Cortex of kidney (tissue), 1 donor: ENCODE measurements at places on chromosomes 2 and 18.

- no peak for DNase-seq
These were observed 34.7 kb downstream of the RALB start for GRCh38 chr2:120287183-120288015.

DNA sequence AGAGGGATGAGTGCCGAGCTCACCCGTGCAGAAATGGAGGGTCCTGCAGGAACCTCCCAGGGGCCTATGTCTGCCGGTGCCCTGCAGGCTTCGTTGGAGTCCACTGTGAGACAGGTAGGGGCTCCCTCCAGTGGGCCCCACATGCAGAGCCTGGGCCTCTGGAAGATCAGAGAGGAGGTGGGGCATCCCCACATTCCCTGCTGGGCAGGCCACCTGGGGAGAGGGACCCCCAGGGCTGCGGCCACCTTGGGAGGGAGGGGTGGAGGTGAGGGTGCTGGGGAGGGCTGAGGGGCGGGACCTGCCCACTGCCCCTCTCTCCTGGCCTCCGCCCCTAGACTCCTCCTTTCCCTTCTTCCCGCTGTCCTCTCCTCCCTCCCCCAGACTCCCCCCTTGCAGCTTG is 38.5 kb downstream of the MTERF4 start:
- DNase-seq = no peak

- DNase-seq = no peak
These were observed 8.7 kb upstream of the MTERF4 start for GRCh38 chr2:241110607-241111439.

DNA sequence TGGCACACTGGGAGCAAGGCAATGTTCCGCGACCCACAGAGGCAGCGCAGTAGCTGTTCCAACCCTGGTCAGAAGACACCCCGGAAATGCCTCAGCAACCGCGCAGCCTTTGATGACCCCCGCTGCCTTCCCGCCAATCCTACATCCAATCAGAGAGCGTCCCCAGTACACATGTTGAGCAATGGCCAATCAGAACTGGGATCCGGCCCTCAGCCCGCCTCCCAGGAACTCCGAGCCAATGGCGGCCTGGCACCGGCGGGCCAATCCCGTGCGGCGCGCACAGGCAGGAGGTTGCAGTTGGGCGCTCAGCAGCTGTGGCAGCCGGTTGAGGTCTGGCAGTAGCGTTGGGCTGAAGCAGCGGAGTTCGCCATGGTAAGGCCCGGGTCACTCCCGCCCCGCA is at the start of gene TUBA3D:
Gene TUBA3D, plus strand, starts transcription at position 289 of the 400 bp plus-strand sequence. Its CDS starts 81 bp downstream, at position 370.
- DNase-seq = no peak

DNA sequence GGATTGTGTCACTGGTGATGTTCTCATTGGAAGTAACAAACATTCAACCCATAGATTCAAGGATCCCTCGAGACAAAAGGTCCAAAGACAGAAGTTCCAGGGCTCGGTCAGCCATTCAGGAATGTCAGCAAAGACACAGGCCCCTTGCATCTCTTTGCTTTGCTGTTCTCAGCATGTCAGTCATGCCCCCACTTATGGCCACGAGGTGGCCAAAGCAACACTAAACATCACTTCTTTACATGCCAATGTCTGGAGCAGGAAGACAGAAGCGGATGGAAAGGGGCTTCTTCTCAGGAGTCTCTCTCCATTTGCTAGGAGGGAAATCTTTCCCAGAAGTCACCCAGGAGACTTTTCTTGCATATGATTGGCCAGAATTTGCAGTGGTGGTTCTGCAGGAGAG is 191.6 kb upstream of the SP5 start:
- no peak for DNase-seq

GRCh38 chr2:26532301-26533250 is 54.7 kb upstream of the OTOF start:
- no peak for DNase-seq

DNA sequence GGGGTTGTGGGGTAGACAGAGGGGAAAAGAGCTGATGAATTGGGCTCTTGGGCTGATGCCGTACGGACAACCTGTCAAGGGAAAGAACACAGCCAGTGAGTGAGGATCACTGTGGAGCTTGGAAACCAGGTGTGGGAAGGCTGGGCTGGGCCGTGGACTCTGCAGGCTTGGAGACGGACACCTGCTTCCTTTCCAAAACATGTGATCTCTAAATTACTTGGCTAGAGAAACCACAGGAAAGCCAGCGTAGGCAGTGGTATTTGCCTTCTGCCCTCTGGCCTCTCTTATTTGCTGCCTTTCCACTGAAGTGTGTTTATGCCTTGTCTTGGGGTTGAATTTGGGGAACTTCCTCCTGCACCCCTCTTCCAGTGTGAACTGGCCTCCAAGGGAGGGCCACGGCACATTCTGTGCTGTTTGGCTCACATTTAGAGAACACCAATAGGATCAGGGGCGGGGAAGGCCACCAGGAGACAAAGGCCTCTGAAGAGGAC is 267.7 kb downstream of the PRKCE start:
- DNase-seq = no peak

DNA sequence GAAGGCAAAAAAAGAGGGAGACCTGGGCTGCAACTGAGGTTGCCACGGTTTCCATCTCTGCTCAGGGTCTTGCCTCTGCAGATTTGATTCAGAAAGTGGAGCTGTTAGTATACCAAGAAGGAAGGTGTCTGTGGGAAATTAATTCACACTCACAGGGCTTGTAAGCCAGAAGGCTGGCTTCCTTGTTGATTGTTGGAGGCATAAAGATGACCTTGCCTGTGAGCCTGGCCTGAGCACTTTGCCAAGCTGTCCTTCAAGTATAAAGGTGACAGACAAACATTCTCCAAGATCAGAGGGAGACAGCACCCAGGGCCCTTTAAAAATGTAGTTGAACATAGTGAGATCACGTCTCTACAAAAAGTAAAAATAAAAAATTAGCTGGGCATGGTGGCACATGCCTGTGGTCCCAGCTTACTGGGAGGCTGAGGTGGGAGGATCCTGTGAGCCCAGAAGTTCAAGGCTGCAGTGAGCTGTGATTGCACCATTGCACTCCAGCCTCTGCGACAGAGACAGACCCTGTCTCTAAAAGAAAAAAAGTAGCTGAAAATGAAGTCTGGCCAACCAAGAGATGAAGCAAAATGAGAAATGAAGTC is 91.2 kb upstream of the UXS1 start:
- no peak for DNase-seq

DNA sequence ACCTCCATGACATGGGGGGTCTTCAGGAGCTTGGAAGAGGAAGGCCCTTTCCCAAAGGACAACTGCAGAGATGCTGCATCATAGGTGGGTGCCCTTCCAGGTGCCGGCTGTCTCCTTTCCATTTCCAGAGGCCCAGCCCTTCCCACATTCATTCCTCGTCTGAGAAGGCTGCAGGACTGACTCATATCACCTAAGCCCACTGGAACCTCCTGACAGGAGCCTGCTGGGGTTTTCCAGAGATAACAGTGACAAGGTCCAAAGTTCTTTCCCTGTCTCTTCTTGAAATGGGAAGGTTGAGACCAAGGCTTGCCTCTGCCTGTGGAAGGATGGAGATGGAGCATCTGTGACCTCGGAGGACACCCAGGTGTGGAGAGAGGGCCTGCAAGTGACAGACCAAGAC is 3.6 kb upstream of the PRSS56 start:
- no peak for DNase-seq

GRCh38 chr2:68878753-68879152 is 7.6 kb upstream of the BMP10 start:
- DNase-seq = no peak

DNA sequence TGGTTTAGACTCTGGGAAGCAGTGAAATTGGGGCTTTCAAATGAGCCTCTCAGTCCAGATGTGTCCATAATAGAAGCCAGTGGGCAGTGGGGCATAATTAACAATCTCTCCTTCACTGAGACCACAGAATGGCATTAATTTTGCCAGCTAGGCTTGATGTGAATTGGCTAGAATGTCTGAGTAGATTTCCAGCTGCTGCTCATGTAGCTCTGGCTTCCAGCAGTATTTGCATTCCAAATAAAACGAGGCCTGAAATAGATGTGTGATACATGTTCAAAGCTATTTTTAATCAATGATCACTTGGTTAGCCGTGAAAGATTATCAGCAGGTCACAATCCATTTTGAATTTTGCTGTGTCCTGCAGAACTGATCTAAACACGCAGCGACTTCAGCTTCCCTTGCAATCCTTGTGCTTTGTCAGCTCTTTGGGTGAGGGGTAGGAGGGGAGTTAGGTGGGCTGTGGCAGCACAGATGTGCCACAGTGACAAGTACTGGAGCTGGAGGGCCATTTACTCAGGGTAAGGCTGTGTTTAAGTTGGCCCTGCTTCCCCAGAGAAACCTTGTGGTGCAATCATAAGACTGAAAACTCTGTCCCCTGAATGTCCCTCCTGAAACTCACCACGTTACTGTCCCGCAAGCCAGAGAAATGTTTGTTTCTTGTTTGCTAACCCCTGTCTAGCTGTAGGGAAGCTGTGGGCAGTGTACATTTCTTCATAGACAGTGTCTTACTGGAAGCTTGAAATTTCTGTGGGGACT is 56.9 kb upstream of the TMEM178A start:
- no peak for DNase-seq

DNA sequence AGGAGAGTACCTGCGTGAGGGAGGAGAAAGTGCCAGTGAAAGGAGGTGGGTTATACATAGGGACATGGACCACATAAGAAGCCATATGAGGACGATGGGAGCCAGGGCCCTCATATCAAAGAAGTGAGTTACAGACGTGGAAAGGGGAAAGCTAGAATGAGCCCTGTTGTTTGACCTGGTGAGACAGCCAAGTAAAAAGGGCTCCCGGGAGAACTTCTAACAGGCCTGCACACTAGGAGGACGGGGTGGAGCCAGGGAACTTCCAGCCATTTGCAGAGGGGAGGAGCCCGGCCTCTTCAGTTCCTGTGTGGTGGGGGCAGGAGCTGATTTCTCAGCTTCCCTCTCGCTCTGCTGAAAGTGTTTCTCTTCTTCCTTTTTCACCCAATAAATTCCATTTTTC is 84.1 kb upstream of the SLC66A3 start:
- no peak for DNase-seq

GRCh38 chr2:3265471-3265870 is 112.1 kb downstream of the EIPR1 start:
- no peak for DNase-seq

DNA sequence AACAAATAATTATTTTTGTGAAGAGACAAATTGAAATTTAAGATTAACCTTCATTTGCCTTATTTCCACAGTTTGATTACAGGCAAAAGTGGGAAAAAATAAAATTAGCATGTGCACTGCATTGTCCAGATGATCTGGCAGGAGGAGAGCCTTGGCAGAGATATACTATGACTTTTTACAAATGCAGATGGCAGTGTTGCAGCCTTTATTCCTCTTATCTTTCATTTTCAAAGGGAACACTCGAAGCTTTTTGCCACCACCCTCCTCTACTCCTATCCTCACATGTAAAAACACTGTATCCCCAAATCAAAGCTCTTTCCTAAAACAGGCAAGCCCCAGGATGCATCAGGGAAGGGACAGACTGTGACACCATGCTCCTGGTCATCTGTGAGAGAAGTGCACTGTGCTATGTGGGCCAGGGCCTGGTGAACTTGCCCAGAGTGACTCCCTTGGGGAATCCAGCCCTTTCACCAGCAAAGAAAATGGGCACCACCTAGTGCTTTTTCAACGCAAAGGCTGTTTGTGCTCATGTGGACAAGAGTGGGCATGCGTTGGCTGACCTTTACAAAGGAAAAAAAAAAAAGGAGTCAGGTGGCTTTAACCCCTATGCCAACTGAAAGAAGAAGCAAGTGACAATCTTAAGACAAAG is 74.7 kb upstream of the ETAA1 start:
- no peak for DNase-seq

- no peak for DNase-seq
These were observed 157.6 kb upstream of the NDUFV2 start for GRCh38 chr18:8944871-8945245.

DNA sequence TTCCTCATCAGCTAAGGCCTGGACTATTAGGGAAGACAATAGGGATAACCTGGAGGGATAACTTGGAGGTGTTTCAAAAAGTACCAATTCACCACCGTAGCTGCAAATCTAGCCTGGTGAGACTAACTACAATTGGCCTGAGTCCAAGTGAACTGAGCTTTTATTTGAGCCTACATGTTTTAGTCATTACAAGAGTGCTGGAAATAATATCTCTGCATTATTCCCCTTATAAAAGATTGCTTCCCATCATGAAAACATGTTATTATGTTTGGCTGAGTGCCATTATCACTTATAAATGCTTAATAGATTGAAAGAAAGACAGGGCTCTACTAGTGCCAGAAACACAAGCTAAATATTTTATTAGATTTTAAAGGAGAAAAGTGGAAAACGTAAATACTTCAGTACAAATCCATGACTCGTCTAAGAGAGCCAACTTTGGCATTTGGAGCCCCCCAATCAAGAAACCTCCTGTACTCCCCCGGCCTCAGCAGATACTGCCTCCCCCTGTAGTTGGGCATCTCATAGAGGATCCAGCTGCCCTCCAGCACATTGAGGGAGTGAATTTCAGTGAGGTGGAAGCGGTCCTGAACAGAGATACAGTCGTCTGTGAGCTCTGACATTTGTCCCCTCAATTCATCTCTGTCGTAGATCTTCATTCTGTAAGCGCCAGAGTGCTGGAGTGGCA is 3.6 kb downstream of the CRYGB start:
- DNase-seq = no peak

DNA sequence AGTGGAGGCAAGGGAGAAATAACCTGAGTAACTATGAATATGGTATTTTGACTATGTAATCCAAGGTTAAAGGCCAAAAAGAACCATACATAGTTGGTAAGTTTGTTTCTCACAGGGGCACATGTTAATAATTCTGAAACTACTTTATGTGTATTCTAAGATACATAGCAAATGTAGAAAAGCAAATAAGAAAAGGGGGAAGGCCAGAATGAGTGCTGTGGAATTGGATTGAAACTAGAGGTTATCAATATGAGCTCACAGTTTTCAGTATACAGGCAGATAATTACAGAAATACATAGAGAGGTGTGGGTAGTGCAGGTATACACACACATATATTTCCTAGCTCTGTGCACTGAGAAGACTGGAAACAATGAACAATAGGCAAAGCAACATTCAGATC is 13.7 kb downstream of the INO80C start:
- no peak for DNase-seq

DNA sequence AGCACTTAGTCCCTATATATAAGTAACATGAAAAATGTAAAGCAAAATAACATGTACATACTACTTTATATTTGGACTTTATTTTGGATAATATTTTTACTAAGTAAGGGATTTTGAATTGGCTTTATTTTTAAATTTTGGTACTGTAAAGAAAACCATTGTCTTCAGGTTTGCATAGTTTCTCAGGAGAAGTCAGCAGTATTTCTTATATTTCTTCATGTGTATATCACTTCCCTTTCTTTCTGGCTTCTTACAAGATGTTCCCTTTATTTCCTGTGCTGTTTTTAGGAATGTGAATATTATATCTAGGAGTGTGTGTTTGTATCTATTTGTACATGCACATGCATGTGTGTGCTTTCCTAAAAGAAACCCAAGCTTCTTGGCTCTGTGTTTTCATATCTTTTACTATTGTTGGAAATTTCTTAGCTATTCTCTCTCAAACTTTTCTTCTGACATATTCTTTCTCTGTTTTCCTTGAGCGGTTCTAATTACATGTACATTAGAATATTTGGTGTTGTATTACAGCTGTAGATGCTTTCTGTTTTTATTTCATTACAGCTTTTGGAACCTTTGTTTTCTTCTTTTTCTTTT is 1549.7 kb upstream of the ACVR2A start:
- DNase-seq = no peak
